Stimulated activated CD4-positive, alpha-beta T cell treated with anti-CD3 and anti-CD28 coated beads, Interleukin-1b, Interleukin-23, amount 100 ng/mL, for 48 hours (primary cell): ENCODE measurements at places on chromosomes 1 and 21.

DNA sequence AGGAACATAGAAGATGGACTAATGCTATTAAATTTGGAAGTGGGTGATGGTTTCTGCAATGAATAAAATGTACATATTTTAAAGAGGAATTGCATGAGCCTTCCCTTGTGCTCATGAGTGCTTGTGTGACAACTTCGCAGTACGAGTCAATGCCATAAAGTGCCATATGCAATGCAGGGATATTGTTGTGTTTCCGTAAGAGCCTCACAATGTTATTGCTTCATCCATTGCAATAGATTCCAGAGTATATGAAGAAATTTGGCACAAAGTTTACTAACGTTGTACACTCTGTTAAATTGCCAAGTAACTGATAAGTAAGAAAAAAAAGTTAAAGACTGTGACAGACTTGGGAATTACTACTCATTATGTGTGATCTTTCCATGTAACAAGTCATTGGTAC is 22.3 kb downstream of the BTG3 start:
- no peak for DNase-seq

- no peak for DNase-seq
These were observed 5.4 kb downstream of the MEX3A start for GRCh38 chr1:156076609-156077429.

DNA sequence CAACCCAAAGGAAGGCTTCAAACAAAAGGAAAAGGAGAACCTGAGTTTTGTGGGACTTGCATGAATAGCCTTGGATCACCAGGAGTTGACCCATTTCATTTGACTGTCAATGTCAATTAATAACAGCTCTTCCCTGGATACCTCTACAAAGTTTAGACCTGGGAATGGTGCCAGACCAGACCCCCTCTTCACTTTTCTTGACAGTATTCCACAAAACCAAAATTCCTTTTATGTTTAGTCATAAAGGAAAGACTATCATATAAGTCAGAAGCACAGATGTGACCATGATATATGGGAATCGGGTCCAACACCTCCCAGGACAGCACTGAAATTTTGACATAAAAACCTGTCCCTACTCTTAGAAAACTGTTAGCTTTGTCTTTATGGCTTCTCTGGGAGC is 191.8 kb downstream of the LYPLAL1 start:
- DNase-seq = no peak

DNA sequence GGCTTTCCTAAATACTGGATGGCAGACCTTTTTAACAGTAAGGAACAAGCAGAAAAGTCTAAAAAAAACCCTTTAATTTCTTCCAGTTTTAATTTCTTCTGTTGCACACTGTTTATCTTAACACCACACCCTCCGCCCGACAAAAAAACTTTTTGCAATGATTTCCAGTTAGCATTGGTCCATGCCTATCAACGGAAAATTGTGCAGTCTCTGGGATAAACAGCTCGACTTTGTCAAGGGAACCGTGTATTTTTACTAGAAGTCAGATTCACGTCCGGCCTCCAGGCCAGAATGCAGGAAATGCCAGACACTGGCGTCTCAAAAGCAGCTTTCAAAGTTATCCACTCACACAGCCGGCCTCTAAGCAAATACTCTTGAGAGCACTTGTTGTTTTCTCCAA is 378 bp upstream of the NUP210L start:
- DNase-seq = no peak

- DNase-seq = no peak
These were observed 51.6 kb upstream of the ADARB1 start for GRCh38 chr21:45022736-45023135.

GRCh38 chr1:198520524-198521254 is 19.8 kb downstream of the ATP6V1G3 start:
- DNase-seq = no peak

GRCh38 chr1:6347641-6348487 is 45.7 kb downstream of the ACOT7 start:
- DNase-seq = peak; percentile 57

GRCh38 chr1:71634159-71634558 is 553.3 kb upstream of the ZRANB2 start:
- no peak for DNase-seq

- no peak for DNase-seq
These were observed 634.8 kb upstream of the ADGRL2 start for GRCh38 chr1:81165963-81166362.

- DNase-seq = no peak
These were observed 210.1 kb upstream of the C1orf87 start for GRCh38 chr1:60283690-60284089.

GRCh38 chr1:116312681-116313069 is 60.4 kb upstream of the ATP1A1 start:
- no peak for DNase-seq

DNA sequence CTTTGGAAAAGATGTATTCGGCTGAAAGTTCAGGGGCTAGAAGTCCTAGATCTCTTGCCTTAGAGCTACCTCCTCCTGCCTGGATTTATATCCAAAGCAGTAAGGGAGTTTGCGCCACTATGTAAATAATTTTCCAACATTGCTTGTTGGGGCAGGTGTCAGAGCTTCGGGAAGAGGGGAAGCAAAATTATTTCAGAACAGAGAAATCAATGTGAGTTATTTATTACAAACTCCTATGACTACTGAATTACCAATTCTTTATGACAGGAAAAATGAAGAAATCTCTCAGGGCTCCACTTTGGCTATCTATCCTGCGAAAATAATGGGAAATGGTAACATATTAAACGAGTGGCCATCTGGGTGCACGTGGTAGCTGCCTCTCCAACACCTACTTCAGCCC is at the start of gene CRP:
CRP (minus strand) TSS at position 61 of the 400 bp plus-strand sequence. CDS start 104 bp downstream, outside the sequence.
- DNase-seq = no peak

GRCh38 chr1:64010316-64010715 is 193.1 kb upstream of the UBE2U start:
- DNase-seq = no peak

- no peak for DNase-seq
These were observed 560 bp downstream of the PADI2 start for GRCh38 chr1:17118706-17119075.

DNA sequence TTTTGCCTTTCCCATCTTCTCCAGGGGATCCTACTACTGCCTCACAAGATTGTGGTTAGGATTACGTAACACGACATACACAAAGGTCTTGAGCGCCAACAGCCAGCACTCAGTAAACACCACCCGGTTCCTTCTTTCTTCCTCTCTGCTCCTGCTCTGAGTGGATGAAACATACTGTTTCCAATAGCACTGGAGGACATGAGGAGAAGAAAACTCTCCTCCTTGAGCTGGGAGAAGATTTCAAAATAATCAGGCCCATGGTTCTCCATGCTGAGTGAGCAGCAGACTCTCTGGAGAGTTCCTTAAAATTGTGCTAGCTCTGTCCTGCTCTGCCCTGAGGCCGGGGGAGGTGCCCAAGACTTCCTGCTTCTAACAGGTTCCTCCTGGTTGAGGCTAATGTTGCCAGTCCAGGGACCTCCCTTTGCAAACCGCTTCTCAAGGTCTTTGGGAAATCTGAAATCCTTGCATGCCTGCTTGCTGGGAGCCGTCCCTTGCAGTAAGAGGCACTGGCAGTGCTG is 29.4 kb upstream of the MX1 start:
- no peak for DNase-seq

DNA sequence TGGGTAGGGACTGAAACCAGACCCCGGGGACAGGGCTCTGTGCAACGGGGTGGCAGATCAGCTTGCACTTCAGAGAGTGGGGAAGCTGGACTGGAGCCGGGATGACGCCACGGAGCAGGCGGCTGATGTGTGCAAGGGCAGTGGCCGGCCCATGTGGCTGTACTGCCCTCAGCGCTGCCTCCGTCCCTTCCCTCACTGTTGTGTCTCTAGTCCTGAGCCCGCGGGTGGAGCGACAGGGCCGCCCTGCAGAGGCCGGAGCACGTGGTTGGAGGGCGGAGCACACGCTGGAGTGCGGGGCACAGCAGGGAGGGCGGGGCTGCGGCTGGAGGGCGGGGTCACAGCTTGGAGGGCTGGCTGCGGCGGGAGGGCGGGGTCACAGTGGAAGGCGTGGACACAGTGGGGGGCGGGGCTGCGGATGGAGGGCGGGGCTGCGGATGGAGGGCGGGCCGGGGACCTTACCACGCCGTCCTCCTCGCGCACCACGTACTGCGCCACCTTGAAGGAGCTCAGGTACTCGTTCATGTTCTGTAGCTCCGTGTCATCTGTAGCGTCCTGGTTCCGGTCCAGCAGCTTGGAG is 52.4 kb downstream of the CHD5 start:
- DNase-seq = peak; percentile 78

GRCh38 chr1:177190308-177190970 is 19.7 kb downstream of the BRINP2 start:
- no peak for DNase-seq

DNA sequence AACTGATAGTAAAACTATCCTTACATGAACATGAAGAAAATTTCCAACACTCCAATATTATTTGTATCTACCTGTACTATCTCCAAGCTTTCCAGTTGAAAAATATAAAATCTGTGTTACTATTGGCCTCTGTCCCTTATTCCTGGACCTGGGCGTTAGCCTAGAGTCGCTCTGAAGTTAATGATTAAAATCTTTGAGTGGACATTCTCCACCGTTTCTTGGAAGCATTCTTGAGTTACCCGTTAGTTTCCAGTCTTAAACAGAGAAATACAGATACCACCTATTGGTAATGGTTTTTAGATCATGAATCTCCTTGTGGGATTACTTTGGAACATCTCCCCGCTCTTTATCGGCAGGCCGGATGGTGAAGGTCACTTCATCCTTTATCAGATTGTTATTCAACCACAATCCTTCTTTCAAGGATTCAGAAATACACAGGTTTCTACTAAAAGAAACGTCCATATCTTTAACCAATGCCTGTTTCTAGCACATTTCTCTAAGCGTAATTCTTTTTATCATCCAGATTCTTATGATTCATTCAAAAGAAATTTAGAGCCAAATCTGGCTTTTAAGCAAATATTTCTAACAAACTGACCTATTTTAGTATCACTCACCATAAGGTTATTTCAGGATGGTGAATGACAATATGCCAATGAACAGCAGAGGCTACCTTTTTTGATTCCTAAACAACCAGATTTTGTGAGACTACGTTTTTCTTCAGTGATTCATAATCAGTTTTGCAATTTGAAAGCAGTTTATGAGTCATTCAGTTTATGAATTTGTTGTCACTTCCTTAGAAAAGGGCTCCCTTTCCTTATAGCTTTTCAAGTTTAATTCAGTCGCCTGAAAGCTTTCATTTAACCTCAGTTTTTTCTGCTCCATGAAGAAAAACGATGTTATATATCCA is 70.2 kb upstream of the ERRFI1 start:
- no peak for DNase-seq

GRCh38 chr1:227841096-227841495 is 25.6 kb downstream of the PRSS38 start:
- DNase-seq = no peak

DNA sequence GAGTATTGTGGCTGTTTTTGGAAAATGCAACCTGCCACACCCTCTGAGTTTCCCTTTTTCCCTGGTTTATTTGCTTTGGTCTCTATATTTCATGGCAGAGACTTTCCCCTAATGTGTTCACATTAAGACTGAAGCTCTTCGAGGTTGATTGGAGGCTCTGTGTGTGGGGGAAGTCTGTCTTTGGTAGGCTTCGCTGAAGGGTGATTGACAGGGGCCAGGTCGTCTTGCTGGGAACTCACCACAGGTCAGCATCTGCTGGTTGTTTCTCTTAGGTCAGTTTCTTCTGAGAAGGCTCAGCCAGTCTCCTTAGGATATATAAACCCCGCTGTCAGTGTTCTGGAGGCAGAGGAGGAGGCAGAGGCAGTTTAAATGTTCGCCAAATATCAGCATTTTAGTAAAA is 249.4 kb downstream of the RPS6KC1 start:
- no peak for DNase-seq

DNA sequence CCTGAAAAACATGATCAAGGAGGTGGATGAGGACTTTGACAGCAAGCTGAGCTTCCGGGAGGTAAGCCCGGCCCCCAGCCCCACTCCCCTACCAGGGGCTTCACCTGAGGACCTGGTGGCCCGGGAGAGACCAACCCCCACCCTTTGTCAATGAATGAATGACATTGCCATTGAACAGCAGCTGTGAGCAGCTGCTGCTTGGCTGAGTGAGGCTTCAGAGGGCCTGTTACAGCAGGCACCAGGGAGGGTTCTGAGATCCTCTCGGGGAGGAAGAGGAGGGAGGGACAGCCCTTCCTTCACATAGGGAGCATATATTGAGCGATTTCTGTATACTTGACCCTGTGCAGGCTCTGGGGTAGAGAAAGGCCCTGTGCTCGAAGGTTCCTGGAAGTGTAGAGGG is 12.3 kb upstream of the CTRC start:
- no peak for DNase-seq

DNA sequence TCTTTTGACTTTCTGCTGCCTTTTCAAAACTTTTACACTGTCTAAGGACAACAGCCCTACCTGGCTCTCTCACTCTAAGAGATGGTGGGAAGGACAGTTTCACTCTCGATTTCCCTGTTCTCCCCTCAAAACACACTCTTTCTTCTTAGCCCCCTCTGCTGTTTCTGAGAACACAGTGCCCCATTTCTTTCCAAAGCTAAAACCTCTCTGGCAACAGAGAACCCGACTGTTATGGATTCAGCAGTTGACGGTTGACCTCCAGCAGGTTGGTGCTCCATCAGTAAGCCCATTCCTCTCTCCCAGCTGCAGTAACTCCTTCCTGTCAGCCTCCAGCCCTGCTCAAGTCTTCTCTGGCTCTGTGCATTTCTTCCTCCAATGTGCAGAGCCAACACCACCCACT is 88.2 kb upstream of the ABCD3 start:
- no peak for DNase-seq

DNA sequence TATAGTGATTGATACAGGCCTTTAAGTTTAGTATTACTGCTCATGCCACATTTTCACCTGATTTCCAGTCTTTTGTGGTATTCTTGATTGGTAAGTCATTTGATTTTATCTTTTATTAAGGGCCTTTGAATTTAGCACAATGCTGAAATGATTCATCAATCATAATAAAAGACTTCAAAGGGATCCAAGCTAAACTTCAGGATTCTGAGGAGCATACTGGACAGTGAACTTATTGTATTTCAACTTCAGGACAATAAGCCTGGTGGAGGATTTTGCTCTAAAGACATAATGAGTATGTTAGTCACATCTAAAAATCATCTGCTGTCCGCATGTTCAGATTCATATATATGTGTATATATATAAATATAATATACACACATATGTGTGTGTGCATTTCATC is 233.3 kb downstream of the SETD4 start:
- DNase-seq = no peak

DNA sequence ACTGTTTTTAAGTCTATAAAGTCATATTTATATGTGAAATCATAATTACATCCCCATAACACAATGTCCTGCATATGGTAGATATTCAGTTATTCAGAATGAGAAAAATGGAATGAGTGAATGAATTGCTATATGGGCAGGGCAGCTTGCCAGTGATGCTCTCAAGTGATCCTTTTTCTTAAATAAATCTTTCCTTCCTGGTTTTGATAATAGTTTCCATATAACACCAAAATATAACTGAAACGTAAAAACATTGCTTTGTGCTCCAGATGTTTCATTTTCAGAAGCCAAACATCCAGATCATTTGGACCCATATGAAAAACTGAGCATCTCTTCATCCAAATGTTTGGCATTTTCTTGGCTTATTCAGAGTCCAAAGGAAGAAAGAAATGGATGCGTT is 30.2 kb upstream of the RGS8 start:
- DNase-seq = no peak

GRCh38 chr1:100834777-100835660 is 59.6 kb downstream of the EXTL2 start:
- no peak for DNase-seq

- DNase-seq = peak; percentile 8
These were observed 553 bp downstream of the PTGER3 start for GRCh38 chr1:71046891-71047634.
